T47D (cell line): ENCODE measurements at places on chromosomes 3 and 15.

DNA sequence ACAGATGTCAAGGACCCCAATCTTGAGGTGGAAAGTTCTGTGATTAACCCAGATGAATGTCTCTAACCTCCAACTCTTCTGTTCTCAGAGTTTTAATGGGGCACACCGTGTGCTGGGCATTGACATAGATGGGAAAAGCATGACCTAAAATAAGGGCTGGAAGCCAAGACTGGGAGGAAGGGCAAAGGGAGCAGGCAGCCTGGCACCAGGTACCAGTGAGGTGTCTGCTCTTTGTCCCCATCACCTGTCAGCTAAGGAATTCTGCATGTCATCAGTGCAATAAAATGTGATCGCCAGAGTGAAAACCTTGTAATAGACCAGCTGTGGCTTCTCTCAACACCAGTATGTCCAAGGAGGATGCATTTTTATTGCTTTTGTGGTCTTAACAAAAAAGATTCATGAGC lies 143.5 kb upstream of the TPM1 start:
- peak; percentile 72 for DNase-seq

GRCh38 chr3:115617591-115617990 lies 5.7 kb upstream of the GAP43 start:
- DNase-seq = no peak

- no peak for DNase-seq
Measured at GRCh38 chr3:142997330-142997729, 4.0 kb upstream of the U2SURP start.

- DNase-seq = no peak
Measured at GRCh38 chr3:130758624-130759369, 12.2 kb upstream of the PIK3R4 start.

GRCh38 chr3:154885418-154885817 lies 194.7 kb upstream of the MME start:
- DNase-seq = no peak

DNA sequence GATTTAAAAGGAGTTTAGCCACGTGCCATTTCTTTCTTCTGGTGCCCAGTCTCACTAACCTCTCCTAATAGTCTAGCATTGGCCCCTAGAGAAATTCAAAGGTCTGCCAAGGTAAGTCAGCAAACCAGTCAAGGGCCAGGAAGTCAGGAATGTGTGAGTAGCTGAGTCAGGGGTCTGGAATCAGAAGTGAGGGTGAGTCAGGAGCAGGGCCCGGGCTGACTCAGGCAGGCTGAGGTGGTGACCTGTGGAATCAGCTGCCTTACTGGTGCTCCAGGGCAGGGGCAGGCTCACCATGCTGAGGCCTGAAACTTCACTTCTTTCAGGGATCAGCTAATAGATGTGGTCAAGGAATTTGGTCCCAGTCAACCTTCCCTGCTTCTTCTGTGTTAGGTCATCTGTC lies 105.8 kb upstream of the MYZAP start:
- DNase-seq = no peak

GRCh38 chr15:90710436-90711027 lies 6.6 kb upstream of the BLM start:
- no peak for DNase-seq

DNA sequence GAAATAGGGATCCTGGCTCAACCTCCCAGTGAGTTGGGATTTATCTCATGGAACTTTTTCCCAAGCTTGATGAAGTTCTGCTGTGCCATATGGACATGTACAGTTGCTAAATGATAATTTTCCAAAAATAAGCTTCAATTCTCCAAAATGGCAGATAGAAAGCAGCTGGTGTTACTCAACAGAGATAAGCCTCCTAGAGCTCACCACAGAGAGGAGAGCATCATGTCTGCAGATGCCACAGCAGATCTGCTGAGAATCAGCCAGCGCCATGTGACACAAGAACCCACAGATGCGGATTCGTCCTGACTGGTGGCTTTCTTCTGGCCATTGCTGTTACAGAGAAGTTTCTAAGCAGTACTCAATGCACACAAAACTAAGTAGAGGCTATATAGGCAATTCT lies 50.6 kb downstream of the AGTR1 start:
- no peak for DNase-seq

DNA sequence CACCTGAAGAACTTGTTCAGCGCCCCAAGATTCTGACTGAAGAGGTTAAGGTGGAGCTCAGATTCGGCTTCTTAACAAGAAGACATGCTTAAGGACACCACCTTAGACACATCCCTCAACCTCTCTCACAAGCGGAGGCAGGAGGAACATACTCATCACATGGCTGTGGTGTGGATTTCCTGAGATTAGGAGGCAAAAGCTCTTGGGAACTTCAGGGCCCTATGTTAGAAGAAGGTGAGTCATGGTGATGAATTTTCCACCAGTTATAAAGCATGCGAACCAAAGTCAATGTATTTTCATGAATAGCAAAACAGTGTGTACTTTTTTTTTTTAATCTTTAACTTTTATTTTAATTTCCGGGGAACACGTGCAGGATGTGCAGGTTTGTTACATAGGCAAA lies 212.2 kb upstream of the SUCLG2 start:
- DNase-seq = no peak

GRCh38 chr3:128559486-128560225 lies 66.7 kb upstream of the GATA2 start:
- DNase-seq = peak; percentile 41

DNA sequence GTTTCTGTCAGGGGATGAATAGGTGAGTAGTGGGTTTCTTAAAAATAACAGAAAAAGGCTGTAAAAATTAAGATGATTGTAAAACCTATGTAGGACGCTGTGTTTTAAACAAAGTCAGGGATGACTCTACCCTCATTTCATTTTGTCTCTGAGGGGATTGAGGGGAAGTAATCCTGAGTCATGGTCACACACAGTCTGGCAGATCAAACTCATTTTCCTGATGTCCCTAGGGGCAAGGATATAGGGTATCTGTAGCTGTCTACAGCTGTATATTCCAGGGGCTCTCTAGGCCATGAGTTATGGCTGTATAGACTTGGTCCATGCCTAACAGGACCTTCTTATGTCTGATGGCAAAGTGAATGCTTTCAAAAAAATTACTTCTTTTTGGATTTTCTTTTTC lies 421.1 kb downstream of the PDCD6IP start:
- DNase-seq = no peak

DNA sequence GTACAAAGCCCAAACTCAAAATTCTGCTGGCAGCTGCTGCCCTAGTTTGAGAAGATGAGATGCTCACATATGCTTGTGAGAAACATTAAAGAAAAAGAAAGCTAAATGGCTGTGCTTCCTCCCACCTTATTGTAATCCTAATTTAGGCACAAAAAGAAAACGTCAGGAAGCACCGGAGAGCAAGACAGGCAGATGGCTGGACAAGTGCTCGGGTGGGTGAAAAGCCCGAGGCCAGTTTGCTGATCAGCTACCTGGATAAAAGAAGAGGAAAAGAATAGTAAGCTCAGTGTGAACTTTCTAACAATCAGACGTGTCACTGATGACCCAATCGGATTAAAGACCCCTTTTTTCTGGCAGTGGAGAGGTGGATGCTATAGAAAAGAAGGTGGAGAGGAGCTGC lies 368.0 kb upstream of the ATP10A start:
- DNase-seq = no peak

DNA sequence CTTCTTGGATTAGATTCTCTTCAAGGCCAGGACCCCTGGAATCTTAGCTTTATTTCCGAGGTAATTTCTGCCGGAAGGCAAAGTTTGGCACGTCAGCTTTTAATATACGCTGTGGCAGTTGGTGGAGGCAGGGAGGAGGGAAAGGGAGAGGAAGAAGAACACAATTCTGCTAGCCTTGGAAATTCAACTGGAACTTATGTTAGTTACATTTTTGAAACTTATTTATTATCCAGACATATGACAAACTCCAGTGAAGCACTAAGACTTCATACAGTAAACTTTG lies 100.1 kb upstream of the TSC22D2 start:
- no peak for DNase-seq
